ENCODE measurements at places on chromosomes 7 and 10.

- no peak for DNase-seq
Measured at GRCh38 chr7:52851547-52851946, 183.9 kb upstream of the POM121L12 start.

GRCh38 chr7:71682181-71682580 lies 550.2 kb downstream of the GALNT17 start:
- DNase-seq = no peak

DNA sequence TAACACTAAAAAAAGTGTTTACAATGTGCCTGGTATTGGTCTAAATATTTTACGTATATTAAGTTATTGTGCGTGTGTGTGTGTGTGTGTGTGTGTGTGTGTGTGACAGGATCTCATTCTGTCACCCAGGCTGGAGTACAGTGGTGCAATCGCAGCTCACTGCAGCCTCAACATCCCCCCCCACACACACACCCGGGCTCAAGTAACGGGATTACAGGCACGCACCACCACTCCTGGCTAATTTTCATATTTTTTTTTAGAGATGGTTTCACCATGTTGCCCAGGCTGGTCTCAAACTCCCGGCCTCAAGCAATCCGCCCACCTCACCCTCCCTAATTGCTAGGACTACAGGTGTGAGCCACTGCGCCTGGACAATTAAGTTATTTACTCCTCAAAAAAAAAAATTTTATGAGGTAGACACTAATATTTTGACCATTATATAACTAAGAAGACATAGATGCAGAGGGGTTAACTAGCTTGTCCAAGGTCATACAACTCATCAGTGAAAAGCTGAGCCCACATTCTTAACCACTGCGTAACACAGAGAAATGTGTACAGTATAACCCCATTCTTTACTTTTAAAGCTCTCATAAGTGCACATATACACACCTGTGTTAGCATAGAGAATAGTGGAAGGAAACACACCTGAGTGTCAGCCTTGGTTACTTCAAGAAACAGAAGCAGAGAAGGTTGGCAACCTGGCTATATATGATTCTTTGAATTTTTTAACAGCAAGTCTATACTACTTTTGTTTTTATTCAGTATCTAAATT lies 35.0 kb downstream of the DNAJC12 start:
- DNase-seq = no peak

GRCh38 chr7:44293561-44294324 lies 31.7 kb downstream of the CAMK2B start:
- DNase-seq = no peak

- DNase-seq = no peak
Measured at GRCh38 chr7:3393862-3394261, 92.8 kb downstream of the SDK1 start.
